Neural progenitor cell (in vitro differentiated cells): ENCODE measurements at places on chromosomes 3 and 15. TPM values are rescaled to one million over a fixed set of nuclear protein-coding genes. Genes with fewer than 3 reads are reported as not detected.
A peak's percentile ranks its signal among the peaks of the same experiment; 100 is the strongest.

GRCh38 chr3:34175636-34176176 is 377.3 kb downstream of the PDCD6IP start:
- DNase-seq: no peak

GRCh38 chr3:27311400-27311799 is 57.8 kb downstream of the NEK10 start:
- peak; percentile 19 for DNase-seq

- peak; percentile 47 for DNase-seq
Measured at GRCh38 chr15:78195735-78196201, 38.6 kb downstream of the ACSBG1 start.

Gene VILL
- 4.9 and 5.6 TPM in 2 replicates for total RNA-seq

GRCh38 chr3:76024640-76025039 is 239.3 kb upstream of the ZNF717 start:
- DNase-seq: peak; percentile 36

GRCh38 chr3:44079916-44080315 is 161.8 kb upstream of the TOPAZ1 start:
- no peak for DNase-seq

DNA sequence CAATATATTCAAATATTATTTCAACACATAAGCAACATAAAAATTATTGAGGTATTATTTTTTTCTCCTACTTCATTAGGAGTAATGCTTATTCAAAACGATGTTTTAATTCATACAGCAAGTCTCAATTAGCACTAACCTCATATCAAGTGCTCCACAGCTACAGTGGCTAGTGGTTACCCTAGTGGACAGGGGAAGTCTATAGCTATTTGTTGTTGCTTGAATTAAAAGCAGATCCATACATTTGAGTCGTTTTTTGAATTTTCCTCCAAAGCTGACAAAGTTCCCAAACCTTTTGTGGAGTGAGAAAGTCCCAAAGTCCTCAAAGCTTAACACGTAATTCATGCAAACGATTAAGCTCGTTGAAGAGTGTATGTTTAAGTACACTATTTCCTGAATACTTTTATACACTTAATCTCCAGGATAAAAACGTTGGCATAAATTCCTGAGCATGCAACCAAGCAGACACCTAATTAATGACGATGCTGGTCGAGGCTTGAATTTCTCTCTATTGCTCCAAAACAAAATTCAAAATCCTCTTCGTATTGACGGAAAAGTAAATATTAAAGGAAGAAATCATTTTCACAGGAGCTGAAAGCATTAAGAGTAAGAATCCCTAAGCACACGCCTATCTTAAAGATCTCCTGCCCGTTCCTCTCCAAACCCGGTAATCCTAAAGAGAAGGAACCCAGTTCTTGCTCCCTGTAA is 985 bp downstream of the VPS13C start:
- DNase-seq: no peak
